ENCODE measurements at places on chromosomes 4 and X.

DNA sequence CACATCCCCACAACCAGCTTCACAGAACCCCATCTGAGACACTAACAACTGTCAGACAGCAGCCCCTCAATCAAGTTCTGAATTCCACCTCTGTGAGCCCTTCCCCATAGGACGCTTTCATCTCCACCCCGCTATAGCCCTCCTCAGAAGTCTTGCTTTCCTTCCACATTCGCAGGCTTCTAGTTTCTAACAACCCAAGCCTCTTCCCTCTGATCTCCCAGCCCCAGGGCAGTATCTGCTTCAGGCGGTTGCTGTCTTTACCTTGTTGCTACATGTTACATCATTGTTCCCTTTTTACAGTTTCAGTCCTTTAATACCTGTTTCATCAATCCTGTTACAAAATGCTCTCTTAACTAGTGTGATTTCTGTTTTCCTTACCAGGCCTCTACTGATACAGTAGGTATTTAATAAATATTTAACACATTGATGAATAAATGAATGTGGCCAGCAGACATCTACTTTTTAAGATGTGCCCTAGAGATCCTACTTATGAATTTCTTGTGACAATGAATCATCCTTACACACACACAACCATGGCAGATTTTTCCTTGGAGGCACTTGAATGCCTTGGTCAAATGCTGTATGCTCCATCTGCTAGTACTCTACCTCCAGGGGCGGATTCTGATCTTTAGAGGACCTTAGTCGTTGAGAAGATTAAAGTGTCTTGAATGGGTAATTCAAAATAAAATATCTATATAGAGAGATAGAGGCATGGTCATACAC is 164.7 kb upstream of the SLIT2 start:
- DNase-seq: peak; percentile 4

- DNase-seq: no peak
These were observed 143.3 kb upstream of the KLHL4 start for GRCh38 chrX:87374324-87374723.

DNA sequence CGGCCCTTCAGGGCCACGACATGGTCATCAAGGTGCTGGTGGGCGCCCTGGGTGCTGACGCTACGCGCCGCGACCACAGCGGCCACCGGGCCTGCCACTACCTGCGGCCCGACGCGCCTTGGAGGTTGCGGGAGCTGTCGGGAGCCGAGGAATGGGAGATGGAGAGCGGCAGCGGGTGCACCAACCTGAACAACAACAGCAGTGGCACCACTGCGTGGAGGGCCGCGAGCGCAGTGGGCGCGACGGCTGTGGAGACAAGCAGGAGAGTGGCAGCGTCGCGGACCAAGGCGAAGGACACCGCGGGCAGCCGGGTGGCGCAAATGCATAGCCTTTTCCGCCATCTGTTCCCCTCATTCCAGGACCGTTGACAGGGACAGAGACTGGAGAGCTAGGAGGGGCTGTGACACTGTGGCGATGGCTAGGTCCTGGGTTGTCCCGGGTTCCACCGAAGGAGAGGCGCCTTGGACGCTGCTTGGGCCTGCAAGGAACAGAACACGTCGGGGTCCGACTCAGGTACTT is 919 bp downstream of the SOWAHD start:
- DNase-seq: peak; percentile 51

DNA sequence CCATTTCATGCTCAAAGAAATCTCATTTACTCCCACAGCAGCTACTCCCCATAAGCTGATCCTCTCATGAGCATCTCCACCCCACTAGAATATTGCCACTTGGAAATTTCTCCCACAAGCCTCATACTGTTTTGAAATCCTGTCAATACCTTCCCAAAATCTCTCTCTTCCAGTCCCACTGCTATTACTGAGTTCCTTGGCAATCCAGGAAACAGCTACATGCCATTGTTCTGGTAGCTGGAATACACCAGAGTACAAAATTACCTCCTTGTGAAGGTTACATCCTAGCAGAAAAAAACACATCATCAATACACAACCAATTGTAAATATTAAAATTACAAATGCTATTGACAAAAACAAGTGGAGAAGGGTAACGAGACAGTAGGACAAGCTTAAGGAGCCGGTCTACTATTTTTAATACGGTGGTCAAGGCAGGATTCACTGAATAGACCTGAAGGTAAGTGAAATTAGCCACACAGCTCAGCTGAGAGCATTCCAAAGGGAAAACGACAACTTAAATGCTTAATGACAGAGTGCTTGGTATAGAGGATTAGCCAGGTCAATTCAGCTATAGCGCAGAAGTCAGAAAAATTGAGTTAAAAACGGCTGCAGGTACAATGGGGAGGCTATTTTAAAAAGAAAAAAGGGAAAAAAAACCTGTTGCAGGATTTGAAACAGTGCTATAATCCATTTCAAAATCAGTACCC is 6.4 kb downstream of the RPL9 start:
- no peak for DNase-seq

DNA sequence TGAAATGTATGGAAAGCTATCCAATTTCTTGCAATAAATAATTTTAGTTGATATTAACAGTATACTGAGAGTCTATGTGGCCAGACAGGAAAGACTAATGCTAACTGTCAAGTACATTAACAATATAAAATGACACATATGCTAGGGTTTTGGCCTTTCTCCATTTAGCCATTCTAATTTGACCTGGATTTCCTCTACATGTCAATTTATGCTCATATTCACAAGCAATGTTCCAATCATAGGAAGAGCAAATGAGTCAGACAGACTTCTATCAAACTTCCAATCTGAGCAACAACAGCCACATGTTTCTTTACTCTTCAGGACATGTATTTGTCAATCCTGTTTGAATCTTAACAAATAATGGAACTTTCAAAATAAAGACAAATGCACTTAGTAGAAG is 53.6 kb downstream of the CORIN start:
- DNase-seq: no peak

DNA sequence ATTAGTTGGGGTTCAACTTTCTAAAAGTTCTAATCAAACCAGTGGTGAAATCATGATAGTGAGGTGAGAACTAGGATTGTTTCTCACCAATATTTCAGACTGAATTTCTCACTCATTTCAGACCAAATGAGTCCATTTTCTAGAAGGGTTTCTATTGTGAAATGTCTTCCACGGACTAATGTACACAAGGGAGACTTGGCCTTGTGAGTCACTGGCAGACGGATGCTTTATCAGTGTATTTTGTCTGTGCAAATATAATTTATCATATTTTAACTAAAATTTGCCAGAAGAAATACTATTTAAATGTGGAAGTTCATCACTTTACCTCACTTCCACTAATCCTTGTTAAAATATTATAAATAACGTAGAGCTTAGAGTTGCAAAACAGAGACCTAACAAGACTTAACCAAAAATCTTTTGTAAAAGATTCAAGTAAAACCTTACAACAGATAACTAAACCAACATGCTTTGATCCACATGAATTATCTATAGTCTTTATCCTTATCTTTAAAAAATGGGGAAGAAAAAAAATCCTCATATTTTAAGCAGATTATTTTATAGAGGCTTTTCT is 506.0 kb upstream of the FAM241A start:
- no peak for DNase-seq

- peak; percentile 49 for DNase-seq
These were observed 22.2 kb downstream of the ARHGAP10 start for GRCh38 chr4:147754037-147754445.

GRCh38 chrX:110315551-110315950 is 2.3 kb downstream of the AMMECR1 start:
- DNase-seq: no peak

DNA sequence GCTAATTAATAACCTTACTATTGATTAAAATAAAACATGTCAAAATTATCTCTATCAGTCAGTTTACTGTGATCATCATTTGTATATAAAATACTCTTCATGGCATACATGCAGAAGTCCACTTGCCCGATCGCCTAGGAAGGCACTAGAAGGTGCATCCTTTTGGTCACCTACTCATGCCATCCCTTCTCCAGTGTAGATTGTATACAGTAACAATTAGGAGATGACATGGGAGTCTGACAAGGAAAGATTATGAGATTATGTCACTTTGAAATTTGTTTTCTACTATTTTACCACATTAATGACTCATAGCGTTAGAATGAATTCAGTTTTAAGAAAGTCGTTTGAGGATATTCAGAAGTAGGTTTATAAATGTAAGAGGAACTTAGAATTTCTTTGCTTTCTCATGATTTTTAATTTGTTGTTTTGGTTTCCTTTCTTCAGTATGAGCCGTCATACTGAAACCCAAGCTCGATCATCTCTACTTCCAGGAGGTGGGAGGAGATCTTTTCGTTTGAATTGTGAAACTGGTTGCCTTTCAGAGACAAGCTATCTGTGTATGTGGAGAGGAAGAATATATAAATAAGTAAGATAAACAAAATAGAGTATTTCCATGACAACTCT is 51.1 kb upstream of the UNC5C start:
- DNase-seq: no peak

- no peak for DNase-seq
These were observed 890 bp upstream of the FREM3 start for GRCh38 chr4:143701365-143701764.

DNA sequence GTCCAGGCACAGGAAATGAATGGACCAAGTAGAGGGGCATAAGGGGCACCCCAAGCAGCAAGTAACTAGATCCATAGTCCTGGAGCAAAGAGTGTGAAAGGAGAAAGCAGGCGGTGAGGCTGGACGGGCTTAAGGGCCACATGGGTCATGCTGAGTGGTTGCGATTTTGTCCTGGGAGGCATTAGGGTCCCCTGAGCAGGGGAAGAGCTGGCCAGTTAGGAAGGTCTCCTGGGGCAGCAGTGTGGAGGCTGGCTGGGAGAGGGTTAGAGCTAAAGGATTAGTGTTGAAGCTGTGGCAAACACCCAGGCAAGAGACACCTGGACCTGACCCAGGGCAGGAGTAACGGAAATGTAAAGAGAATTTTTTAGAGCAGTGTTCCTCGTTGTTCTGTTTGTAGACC is 26.5 kb downstream of the MYOZ2 start:
- DNase-seq: no peak

- DNase-seq: no peak
These were observed 1814.9 kb downstream of the STIM2 start for GRCh38 chr4:28675582-28675981.

DNA sequence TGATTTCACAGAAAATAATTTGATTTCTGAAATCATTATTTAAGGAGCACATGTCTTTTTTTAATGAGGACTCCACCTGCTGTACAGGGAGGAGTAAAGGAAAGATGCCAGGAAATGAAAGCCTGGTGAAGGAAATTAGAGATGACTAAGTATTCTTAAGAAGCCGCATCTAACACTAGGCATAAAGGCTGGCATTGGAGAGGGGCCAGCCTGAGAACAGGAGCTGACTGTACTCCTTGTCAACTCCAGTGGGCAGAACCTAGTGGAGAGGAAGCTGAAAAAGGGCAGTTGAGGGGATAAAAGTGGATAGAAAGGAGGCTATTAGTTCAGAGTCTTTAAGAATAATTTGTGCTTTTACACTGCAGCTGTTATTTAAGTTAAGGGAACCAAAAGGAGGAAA is 393.0 kb downstream of the PPP1R2C start:
- no peak for DNase-seq

GRCh38 chrX:84187533-84188319 is at the start of gene RPS6KA6:
Gene RPS6KA6 (minus strand): TSS chrX:84188199. CDS start chrX:84187899, 300 bp downstream.
- DNase-seq: peak; percentile 63

GRCh38 chr4:138494931-138495330 is 252.8 kb upstream of the SLC7A11 start:
- peak; percentile 58 for DNase-seq

GRCh38 chrX:135477576-135477975 is 42.9 kb upstream of the INTS6L start:
- DNase-seq: peak; percentile 85

GRCh38 chrX:66142351-66142750 is 21.7 kb upstream of the HEPH start:
- DNase-seq: no peak

DNA sequence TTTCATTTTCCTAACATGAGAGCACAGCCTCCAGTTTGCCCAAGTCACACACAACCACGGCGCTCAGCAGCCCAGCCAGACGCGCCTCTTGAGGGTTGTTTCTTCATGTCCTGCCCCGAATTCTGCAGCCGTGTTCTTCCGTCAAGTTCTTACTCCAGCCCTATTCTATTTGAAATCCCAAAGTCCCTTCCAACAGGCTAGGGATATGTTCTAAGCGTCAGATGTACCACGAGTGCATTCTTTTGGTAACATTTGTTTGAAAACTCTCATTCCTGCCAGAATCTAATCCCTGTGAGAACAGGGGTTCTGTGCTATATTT is 23.1 kb downstream of the ACSL1 start:
- DNase-seq: no peak

DNA sequence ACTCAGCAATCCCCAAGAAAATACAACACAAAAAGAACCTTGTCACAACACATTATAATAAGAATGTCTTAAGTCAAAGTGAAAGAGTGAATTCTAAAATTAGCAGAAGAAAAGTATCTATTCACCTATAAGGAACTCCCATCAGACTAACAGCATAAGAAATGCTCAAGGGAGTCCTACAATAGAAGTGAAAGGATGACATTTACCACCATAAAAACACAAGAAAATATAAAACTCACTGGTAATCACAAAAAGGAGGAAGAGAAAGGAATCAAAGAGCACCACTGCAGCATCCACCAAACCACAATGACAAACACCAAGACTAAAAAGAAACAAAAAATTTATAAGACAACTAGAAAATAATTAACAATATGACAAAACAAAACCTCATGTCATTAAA is 257.0 kb upstream of the AGTR2 start:
- no peak for DNase-seq

GRCh38 chr4:2792711-2793585 is at the start of gene SH3BP2:
Gene SH3BP2 (plus strand): TSS chr4:2793085. CDS start chr4:2820618, 27,533 bp downstream.
- DNase-seq: peak; percentile 30

All from ELF-1 (cell line).